ENCODE measurements at places on chromosomes 5 and 9.

- DNase-seq: no peak
Measured at GRCh38 chr5:72179028-72179815, 71.9 kb downstream of the MAP1B start.

GRCh38 chr9:36415822-36416525 lies 15.9 kb upstream of the RNF38 start:
- DNase-seq: no peak

DNA sequence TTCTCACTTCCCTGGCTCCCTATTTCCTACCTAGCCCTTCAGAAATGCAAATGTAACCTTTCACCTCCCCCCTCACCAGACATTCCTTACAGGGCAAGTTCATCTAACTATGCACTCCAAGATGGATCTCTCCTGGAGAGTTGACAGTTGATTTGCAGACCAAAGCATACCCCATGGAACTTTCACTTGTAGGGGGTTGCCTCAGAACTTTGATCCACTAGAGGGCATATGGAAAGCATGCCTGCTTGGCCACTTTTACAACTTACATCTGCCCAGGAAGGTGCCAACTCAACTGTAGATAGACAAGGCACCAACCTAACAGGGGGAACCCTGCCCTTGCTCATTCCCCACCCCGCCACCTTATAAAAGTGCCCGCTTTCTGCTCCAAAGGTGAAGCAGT lies 187.8 kb downstream of the NXNL2 start:
- no peak for DNase-seq

DNA sequence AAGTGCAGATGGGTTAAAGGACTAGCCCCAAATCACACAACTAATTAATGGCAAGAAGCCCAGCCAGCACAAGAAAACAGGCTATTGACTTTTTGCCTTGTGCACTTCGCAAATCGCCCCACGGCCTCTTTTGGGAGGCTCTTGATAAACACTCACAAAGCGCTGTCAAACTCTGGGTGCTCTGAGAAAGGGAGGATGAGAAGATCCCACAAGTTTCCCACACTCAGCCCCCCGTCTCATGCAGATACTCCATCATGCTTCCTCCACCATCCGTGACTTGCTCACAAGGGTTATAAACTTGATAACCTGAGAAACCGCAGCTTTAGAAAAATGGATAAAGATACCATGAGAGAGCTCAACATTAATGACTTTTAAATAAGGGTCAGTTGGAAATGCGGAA lies 219.7 kb downstream of the EBF1 start:
- DNase-seq: no peak

GRCh38 chr9:86577420-86578333 lies 223.5 kb upstream of the TUT7 start:
- no peak for DNase-seq

DNA sequence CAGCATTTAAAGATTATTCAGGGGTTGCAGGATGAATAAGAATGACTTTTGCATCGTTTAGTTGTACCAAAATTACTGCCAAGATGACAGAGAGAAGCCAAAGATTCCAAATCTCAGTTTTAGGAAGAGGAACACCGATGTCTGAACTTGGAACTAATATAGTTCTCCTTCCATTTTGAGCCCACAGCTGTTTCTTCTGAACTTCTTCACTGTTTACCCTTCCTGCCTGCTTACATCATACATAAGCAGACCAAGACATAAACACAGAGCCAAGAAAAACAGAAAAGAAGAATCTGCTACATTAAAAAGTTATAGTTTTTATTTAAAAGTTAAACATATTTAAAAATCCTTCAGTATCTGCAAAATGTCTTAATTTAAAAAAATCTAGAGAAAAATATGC lies 146.9 kb upstream of the RAPGEF1 start:
- no peak for DNase-seq

DNA sequence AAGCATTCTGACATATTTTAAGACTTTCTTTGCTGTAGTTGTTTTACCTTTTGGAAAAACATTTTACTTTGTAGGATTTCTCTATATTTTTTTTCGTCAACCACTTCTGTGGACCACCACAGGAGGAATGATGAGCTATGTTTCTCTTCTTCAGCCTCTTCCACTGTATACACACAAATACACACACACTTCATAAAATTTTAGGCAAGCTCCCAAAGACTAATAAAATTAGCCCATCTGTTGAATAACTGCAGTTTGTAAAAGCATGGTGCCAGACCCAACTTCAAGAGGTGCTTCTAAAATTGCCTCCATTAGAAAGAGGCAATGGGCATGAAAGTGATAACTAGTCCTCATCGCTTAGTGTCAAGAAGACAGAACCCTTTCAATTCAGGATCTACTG lies 4.1 kb upstream of the CEP120 start:
- DNase-seq: no peak

DNA sequence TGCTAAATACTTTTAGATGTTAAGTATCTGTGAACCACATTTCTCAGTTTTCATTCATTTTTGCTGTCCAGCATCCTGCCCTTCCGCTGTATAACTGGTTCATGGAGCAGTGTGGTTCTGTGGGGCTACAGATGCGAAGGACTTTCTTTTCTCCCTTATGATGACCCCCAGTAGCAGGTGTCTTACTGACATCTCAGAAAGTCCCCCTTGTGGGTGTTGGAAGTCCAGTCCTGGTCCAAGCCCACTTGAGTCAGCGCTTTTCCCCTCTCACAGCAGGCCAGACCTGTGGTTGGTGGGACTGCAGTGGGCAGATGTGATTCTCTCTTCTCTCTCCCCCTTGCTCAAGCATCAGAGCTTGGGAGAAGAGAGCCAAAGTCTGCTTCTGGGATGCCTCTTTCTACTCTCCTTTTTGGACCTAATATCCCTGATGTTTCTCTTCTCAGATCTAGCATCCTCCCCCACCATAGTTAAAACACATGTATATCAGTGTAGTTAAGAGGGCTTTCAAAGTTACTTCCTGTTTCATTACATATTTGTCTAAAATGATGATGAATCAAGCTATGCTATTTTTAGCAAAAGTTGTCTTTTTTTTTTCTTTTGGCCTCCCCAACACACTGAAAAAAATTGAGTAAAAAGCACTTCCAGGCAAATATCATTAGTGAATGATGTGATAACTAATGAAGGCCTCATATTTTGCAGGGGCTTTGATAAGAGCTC lies 119.5 kb upstream of the ZNF618 start:
- no peak for DNase-seq

- DNase-seq: no peak
Measured at GRCh38 chr9:9117866-9118265, 1318.3 kb upstream of the DMAC1 start.

GRCh38 chr9:15231788-15232635 lies 75.0 kb downstream of the TTC39B start:
- DNase-seq: peak; percentile 11

GRCh38 chr5:82354543-82354942 lies 76.4 kb upstream of the RPS23 start:
- no peak for DNase-seq

DNA sequence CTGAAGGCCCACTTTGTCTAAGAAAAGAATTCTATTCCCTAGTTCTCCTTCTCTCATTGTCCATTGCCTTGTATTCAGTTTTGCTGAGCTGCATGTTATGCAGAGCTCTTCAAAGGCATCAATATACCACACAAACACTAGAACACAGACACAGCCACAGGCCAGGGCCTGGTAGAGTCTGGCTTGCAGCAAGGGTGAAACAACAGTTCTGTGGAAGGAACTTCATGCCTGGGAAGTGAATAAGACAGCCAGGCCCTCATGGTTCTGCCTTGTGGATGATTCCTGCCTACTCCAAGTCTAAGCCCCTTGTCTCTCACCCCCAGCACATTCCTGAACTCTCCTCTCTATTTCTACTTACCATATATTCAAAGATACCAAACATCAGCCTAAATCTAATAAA lies 30.8 kb downstream of the KLHL3 start:
- DNase-seq: no peak

DNA sequence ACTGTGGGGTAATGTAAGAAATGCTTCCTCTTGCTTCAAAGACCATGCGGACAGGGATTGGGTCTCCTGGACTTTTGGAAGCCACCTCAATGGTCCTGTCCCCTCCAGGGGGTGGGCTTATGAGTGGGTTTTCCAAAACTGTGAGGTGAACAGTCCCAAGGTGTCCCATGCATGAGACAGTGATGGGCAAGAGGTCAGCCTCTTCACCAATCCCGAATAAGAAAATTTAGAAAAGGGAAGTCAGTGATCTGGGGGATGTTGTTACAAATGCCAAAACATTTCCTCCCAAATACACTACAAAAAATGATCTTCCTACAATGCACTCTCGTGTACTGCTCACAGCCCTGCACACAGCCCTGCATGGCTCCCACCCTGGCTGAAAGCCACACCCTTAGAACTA lies 215.7 kb upstream of the TBC1D2 start:
- no peak for DNase-seq

- DNase-seq: no peak
Measured at GRCh38 chr9:16206518-16206917, 653.7 kb downstream of the CCDC171 start.

GRCh38 chr5:6950860-6951259 lies 237.6 kb downstream of the TENT4A start:
- no peak for DNase-seq

- no peak for DNase-seq
Measured at GRCh38 chr9:96241391-96241809, 60.6 kb downstream of the HSD17B3 start.

DNA sequence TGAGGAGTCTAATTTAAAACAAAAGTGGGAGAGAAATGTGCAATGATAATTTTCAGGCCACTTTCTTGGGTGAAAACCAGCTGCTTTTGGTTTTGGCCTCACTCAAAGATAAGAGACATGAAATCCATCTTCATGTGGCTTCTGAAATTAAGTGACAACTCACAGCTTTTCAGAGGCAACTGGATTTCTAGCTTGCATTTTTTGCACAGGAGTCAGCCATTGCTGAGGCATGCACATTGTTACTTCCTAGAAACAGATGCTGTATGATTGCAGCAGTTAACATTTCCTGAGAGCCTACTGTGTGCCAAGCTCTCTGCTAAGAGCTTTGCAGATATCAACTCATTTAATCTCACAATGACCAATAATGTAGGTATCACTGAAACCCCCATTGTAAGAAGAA lies 562.6 kb downstream of the NR2F1-AS1 start:
- DNase-seq: no peak

DNA sequence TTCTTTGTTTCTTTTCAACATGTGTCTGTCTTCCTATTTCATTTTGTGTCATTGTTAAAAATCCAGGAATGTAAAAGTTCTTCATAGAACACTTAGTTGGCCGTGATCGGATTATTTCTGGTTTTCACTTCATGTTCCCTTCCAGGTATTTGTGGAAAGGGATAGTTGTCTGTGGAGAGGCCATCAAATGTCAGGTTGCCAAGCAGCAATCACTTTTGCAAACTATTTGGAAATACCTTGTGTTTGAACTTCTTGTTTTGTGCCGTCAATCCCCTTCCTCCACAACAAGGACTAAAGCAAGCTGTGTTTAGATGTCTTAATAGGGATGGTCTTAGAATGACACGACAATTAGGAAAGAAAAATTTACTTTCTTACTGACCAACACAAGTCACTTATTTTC lies 116.9 kb upstream of the MPDZ start:
- DNase-seq: no peak

DNA sequence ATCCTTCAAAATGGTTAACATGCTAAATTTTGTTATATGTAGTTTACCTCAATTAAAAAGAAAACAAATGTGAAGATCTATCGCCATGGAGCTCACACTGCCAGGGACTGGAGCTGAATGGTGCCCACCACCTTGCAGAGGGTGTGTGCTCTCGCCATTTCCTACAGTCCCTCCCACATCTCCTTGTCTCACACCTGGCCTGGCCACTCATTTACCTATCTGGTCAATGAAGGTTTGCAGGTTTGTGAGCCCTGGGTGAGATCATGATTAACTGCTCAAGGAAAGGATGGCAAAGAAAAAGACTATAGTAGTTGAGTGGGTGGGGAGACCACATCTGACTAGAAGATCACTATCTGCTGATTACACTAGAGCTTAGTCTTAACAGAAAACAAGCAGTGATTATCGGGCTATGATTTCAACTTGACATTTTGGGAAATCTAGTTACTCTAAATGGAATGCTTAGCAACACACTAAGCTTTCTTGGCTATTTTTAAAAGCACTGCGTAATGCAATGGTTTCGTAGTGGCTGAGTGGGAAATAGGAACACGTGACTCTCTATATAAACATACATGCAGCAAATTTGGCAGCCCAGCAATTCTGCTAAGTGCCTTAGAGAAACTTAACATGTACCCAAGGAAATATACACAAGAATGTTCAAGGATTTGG lies 27.3 kb downstream of the PUM3 start:
- no peak for DNase-seq

DNA sequence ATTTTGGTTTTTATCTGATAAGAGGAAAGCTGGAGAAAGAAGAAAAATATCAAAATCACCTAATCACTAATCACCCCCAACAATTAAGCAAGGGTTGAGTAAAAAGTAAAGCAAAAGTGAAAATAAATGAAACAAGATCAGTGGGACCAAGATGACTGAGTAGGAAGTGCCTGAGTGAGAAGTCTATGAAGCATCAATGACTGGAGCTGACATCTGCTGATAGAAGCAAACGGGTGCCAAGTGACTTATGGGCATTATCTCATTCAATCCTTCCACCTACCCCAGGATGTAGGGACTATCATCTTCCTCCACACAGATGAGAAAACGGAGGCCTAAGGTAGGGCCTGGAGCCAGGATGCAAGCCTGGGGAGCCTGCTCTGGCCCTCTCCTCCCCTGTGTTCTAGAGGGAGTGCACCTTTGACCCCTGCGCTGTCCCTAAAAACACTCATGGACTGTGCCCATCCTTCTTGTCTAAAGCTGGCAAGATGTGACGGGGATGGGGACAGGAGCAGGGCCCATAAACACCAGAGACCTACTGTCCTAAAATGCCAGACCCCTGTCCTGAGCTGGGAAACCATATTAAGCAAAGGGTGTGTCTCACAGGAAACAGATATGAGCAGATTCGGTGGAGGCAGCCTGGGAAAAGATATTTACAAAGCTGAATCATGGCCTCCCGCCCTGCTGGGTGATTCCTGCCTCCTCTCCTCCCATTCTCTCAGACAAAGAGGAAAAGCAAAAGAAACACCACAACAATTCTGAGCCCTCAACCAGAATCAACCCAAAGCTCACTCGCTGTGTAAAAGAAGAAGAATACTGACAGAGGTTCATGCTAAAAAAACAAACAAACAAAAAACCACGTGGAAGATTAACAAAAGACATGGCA lies 116.0 kb downstream of the AUH start:
- DNase-seq: no peak

- DNase-seq: no peak
Measured at GRCh38 chr9:96209407-96210271, 92.3 kb downstream of the HSD17B3 start.

GRCh38 chr5:68279984-68280383 lies 64.4 kb downstream of the PIK3R1 start:
- DNase-seq: peak; percentile 62

GRCh38 chr5:171743436-171744076 lies 42.1 kb upstream of the SMIM23 start:
- DNase-seq: no peak

GRCh38 chr5:53479590-53480415 lies 626 bp upstream of the FST start:
- peak; percentile 20 for DNase-seq

- DNase-seq: no peak
Measured at GRCh38 chr9:3359048-3359692, 166.6 kb downstream of the RFX3 start.

- no peak for DNase-seq
Measured at GRCh38 chr9:69089491-69089890, 53.9 kb downstream of the FXN start.

GRCh38 chr5:158715592-158715991 lies 384.1 kb downstream of the EBF1 start:
- DNase-seq: no peak

Measured in CD4-positive, alpha-beta T cell treated with Interleukin-6 for 4 hours (primary cell).